ENCODE measurements at places on chromosomes 12 and 14. TPM values are rescaled to one million over a fixed set of nuclear protein-coding genes. Genes with fewer than 3 reads are reported as not detected.

Gene CTSG
- not detected for total RNA-seq

Gene YARS2
- 15.8 TPM for total RNA-seq

Gene NPFF
- total RNA-seq: 2.8 TPM

Gene SLC17A8
- not detected for total RNA-seq

Gene MMP17
- 16.8 TPM for total RNA-seq

Measured in ascending aorta (tissue), 2 donors.